CD4-positive, alpha-beta T cell treated with Interferon gamma for 1 hour (primary cell): ENCODE measurements at places on chromosomes 7 and 10.

DNA sequence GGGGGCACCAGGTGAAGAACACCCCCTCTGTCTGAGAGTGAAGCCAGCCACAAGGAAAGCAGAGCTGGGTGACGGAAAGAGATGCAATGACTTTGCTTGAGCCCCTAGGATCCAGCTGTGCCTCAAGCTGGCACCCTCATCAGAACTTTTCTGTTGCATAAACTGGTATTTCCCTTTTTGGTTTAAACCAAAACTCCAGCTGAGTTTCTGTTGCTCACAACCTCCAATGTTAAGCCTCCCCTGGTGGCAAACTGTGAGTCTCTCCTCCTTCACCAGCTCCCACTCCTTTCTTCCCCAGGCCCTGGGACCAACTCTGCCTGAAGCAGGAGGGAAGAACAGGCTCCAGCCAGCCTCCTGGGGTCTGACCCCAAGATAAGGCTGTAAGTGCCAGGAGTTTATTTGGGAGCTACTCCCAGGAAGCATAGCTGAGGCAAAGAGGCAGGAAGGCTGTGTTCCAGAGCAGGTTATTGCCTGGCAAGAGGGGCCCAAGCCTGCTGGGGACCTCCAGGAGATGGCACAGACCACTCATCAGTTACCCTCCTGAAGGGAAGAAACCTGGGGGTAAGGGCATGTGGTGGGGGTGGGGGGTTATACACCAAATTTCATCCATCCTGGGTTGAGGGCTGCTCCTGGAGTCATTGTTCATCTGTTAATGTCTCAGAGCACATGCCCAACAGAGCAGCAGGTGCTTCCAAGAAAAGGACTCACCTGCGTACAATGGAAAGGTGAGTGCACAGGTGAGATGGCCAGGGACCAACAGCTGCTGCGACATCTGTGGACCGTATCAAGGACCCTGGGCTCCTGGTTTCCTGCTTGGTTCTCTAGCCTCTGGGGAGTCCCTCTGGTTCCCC is 73.3 kb upstream of the NANOS1 start:
- DNase-seq, result no peak

DNA sequence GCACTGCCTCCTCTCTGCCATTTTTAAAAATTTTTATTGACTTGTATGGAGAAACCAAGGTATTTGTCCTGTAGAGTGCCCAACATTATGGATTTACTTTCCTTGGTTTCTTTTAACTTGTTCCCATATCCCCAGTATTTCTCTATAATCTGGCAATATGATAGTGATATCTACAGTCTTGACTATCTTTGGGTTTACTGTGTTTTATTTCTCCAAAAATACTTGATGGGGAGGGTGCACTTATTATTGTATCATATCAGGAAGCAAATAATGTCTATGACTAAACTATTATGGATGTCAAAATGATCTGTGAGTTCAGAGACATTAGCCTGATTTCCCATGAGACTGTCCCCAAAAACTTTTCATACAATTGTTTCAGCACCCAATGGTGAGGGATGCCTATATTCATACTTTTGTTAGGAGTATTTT is 6.6 kb downstream of the TFPI2 start:
- no peak for DNase-seq

- DNase-seq, result no peak
Measured at GRCh38 chr10:124665980-124666379, 78.2 kb downstream of the FAM53B start.

- no peak for DNase-seq
Measured at GRCh38 chr7:30877015-30877769, 34.5 kb upstream of the AQP1 start.

DNA sequence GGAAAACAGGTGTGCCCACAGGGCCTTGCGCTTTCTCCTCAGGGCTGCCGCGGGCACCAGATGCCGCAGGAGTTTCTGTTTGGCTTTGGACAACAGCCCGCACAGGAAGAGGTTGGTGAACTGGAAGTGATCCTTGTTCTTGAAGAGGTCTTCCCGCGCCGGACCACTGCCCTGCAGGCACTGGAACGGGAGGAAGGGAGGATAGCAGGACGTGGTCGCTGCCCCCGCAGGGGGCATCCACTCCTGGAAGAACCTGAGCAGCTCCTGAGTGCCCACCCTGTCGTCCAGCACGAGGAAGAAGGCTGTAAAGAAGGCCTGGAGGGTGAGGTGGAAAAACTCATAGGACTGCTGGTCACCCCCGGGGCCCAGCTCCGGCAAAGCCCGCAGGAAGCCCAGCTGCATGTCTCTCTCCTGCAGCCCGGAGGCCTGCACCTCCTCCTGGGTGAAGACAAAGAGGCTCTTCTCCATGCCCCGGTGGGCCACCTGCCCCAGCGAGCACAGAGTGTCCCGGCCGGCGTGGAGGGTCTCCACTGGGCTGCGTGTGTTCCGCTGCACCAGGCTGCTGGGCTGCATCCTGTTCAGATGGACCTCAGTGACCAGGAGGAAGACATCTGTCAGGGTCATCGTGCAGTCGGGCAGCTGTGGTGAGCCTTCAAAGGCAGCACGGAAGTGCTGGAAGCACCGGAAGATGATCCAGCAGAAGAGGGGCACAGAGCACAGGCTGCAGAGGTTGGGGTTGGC is 26.9 kb downstream of the NOD1 start:
- no peak for DNase-seq

DNA sequence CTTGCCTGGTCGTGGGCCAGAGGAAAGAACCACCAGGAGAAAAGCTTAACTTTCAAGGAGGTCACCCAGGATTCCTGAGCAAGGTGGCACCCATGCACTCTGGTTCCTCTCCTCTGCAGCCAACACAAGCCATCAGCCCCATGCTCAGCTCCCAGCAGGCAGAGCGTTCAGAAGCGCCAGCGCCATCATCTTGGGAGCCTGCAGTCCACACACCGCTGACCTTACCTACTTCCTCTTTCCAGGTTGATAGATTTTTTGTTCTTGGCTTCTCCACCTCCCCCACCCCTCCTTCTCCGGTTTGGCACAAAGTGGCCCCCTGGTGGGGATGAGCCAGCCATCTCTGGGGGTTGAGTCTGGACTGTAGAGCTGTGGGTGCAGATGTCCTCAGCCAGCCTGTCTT is 1.7 kb upstream of the WDR86 start:
- DNase-seq, result no peak

DNA sequence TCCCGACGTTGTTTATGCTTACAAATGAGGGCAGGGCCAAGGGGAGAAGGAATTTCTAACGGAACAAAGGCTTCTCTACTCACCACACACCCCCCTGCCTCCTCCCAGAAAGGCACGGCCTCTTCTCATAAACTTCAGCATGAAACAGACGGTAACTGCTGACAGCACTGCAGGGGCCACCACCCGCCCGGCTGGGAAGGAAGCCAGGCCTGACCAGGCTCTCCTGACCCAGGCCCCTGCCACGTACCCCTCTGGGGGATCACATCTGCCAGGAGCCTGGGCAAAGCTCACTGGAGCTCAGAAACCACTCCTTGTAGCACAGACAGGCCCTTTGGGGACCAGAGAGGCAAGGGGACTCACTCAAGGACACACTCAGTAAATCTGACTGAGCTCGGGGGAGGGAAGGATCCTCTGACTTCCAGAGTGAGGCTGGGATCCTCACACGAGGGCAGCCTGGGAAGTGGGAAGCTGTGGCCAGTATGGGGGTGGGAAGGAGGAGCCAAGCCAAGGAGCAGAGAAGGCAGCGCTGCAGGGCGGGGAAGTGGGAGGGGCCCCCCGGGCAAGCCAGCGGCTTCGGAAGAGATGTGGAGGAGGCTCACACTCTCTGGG is 46.1 kb downstream of the ZCCHC24 start:
- no peak for DNase-seq

DNA sequence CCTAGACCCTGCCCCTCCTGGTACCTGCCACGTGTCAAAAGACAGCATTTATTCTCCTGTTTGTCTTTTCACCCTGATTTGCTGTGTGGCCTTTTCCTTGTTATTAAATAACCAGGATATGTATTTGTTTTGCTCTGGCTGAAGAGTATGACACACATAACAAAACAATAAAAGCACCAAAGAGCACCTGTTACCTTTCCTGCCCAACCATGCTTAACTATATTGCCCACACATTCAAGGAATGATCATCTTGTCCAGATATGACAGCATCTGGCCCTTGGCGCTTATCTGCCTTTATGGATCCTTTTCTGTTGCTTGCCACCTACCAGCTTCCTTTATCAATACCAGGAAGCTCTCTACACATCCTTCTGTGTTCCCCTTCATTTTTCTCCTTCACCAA is 357.7 kb downstream of the FGFR2 start:
- no peak for DNase-seq

DNA sequence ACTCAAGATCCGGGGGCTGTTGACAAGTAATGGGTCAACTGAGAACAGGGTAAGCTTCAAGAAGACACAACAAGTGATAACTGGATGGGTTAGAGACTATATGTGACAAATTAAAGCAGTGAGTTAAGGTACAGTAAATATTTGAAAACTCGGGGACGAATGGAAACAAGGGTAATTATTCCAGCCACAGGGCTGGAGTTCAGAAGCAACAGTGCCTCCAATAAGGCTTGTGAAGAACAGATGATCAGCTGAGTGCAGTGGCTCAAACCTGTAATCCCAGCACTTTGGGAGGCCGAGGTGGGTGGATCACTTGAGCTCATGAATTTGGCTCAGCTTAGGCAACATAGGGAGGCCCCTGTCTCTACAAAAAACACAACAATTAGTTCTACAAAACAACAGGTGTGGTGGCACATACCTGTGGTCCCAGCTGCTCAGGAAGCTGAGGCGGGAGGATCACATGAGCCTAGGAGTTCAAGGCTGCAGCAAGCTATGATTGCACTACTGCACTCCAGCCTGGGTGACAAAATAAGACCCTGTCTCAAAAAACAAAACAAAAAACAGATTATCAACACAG is 20.5 kb upstream of the DLD start:
- DNase-seq, result no peak

DNA sequence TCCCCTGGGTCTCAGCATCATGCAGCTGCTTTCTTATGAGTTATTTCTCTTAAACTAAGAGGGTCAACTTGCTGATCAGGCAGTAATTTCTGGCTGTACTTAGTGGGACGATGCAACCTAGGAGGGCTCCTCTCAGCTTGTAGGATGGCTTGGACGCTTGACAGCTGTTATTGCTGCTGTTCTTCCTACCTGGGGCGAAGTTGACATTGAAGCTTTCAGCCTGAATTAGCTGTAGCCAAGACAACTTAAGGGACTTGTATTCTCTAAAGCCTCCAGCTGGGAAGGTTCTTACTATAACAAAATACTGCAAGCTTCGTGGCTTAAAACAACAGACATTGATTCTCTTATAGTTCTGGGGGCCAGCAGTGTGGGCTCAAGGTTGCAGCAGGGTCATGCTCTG is 224.9 kb downstream of the ACTR3B start:
- DNase-seq, result no peak

- no peak for DNase-seq
Measured at GRCh38 chr10:88467835-88468485, 115.2 kb downstream of the RNLS start.

GRCh38 chr7:54987772-54988171 is 31.0 kb upstream of the EGFR start:
- DNase-seq, result no peak

DNA sequence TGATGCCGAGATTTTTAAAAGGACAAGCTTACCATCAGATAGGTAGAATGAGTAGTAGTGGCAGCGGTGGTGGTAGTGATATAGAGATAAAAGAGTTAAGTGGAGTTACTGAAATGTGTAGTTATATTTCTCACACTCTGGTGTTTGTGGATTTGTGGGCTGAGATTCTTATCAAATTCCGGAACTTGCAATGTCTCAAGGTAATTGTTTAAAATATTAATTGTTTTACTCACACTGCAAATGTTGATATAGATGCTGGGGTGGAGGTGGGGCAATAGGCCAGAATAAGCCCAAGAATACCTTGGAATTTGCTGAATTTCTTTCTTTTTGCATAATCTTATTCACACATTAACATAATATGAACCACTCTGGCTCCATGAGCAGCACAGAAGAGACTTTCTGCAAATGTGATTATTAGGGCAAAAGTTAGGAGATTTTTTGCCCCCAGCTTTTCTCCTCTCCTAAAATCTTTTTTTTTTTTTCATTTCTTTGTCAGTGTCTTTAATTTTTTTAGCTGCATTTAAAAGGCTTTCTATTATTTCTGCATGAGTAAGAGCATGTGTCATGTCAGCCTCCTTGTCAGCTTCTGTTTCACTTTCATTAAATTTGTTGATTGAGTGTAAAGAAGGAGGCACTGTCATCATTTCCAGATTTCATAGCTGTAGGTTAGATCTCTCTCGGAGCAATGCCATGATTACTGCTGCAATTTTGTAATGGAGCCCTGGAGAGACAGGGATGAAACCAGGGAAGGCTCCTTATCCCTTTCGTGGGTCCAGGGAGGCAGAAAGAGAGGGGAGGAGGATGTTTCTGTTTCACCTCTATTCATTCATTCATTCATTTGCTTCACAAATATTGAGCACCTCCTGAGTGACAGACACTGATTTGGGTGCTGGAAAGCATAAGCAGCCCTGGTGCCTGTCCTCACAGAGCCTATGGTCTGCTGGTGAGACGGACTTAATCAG is 13.1 kb upstream of the SGMS1 start:
- no peak for DNase-seq

DNA sequence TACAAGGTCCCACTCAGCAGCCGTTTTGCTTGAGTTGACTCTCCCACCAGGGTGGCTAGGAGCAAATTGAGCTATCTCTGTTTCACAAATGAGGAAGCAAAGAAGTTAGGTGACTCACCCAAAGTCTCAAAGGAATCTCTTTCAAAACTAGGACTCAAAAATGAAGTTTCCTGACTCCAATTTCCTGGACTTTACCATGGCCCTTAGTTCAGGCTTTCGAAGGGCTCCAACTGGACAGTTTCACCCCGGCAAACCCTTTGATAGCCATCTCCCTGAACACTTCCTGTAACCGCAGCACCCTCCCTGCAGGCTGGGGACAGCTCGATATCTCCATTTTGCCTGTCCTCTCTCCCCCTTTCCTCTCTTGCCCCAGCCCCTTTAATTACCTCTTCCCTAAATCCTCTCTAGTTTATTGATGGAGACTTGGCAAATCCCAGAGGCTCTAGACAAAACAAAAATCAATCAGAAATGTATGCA is 4.7 kb upstream of the AFAP1L2 start:
- no peak for DNase-seq

GRCh38 chr7:143931739-143932138 is 3.3 kb upstream of the OR2F2 start:
- DNase-seq, result no peak

DNA sequence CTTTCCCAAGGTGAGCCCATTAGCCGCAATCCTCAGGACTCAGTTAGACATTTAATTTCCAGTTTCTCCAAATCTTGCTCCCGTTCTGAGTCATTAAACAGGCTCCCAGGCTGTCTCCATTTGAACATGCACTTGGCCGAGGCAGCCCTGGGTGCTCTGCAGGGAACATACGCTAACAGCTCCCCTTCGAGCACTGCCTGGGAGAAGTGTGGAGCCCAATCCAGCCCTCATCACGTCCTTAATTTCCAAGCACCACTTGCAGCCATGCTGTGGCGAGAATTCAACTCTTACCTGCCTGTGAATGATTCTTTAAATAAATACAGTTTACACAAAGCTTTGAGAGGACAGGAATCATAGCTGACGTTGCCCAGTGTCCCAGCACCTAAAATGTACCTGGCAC is 218.2 kb downstream of the CCSER2 start:
- no peak for DNase-seq

DNA sequence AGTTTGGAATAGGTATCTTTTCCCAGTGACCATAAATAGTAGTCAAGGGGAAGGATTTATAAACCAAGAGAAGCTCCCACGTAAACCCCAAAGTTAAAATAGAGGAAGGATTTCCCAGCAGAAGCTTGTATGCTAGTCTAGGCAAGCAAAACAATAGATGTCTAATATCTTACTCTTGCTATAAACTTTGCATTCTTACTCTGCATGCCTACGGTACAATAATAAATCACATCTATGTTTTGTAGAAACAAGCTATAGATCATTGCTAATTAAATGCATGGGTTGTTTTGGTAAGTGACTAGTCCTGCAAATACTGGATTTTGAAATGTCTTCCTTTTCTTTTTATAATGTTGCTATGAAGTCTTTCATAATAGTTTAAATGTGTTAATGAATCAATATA is 585.5 kb downstream of the INHBA start:
- DNase-seq, result no peak
